ENCODE measurements at places on chromosomes 5 and 9.

GRCh38 chr5:95962785-95963184 is 1.1 kb upstream of the ELL2 start:
- no peak for DNase-seq

GRCh38 chr5:172106511-172107356 is 81.3 kb downstream of the STK10 start:
- peak; percentile 58 for DNase-seq

DNA sequence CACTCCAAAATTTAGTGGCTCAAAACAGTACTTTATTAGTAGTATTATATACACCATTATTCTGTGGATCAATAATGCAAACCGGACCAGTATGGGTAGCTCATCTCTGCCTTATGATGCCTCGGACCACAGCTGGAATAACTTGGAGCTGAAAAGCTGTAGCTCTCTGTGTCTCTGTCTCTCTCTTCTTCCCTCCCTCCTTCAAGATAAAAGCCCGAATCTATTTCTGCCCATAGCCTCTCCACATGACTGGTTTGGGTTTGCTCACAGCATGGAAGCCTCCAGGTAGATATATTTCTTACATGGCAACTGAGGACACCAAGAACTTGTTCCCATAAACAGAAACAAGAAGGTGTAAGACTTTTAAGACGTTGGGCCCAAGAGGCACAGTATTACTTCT is 147.5 kb upstream of the TBCA start:
- no peak for DNase-seq

DNA sequence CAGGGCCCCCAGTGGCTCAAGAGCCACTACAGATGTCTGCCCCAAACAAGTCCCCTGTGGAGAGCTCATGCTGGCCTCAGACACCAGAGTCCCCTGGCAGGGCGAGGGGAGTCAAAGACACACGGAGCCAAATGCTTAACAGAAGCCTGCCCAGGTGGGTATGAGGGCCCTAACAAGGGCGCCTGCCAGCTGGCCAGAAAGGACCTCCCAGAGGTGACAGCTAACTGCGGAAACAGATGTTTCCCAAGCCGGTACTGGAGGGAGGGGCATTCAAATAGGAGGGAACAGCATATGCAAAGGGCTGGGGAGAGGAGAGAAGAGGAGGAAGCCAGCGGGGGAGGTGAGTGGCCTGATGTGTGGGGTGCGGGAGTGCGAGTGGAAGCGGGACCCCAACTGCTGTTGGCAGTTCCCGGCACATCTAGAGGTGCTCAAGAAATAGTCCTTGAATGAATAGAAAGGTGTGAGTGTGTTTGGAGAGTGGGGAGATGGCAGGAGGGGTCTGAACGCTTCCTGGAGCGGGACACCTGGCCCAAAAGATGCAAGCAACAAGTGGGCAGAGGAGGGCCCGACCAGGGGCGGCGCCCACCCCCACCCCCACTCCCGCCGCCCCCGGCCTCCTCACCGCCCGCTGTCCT is 824 bp downstream of the MXD3 start:
- no peak for DNase-seq

DNA sequence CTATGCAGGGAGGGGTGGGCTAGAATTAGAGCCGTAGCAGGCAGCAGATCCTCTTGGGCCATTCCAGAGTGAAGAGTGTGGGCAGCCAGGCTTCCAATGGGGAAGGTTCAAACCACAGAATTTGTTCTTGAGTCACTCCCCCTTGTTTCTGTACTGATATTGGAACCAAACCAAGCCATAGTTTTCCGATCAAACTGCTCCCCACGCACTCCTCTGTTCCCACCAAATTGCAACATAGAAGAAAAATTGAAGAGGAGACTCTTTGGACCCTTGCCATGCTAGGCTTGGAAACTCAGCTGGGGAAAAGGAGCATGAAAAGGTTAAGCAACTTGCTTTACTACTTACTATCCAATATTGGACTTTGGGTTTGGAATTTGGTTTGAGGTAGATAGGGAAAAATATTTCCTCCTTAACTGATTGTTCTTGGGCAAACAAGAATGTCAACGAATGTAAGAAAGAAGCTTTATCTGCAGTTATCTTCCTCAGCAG is 165.8 kb upstream of the NR3C1 start:
- DNase-seq: no peak

GRCh38 chr5:18048449-18048848 is 414.2 kb downstream of the TAF11L14 start:
- DNase-seq: no peak

DNA sequence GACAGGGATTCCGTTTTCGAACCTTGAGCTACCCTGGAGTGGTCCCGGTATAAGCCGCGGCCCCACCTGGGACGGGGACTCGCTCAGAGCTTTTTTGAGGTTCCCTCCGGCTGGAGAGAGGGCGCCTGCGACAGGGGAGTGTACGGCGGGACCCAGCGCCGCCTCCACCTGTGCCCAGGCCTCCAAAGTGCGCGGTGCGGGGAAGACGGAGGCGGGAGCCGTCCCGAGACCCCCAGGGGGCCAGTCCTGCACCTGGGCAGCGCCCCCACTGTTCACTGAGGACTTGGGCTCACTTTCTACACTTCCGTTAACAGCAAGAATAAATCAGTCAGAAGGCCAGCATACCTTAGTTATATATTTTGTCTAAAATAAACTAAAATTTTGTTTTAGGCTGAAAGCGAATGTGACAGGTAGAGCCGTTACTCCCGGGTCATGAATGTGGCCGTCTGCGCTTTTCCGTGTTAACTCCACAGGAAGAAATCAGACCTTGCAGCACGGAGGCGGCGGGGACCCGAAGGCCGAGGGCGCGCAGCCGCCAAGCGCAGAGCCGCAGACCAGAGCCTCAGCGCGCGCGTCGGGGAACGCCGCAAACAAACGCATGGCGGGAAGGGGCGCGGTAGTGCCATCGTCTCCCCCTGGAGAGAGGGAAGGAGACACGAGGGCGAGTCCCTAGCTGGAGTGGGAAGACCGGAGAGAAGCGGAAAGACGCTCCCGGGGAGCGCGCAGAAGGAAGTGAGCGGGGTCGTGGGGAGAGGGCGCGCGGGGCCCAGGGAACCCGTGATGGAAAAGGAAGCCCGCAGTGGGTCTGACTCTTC is 14.1 kb downstream of the TRIM7 start:
- no peak for DNase-seq

GRCh38 chr5:59328709-59329296 is 564.7 kb downstream of the PDE4D start:
- no peak for DNase-seq

DNA sequence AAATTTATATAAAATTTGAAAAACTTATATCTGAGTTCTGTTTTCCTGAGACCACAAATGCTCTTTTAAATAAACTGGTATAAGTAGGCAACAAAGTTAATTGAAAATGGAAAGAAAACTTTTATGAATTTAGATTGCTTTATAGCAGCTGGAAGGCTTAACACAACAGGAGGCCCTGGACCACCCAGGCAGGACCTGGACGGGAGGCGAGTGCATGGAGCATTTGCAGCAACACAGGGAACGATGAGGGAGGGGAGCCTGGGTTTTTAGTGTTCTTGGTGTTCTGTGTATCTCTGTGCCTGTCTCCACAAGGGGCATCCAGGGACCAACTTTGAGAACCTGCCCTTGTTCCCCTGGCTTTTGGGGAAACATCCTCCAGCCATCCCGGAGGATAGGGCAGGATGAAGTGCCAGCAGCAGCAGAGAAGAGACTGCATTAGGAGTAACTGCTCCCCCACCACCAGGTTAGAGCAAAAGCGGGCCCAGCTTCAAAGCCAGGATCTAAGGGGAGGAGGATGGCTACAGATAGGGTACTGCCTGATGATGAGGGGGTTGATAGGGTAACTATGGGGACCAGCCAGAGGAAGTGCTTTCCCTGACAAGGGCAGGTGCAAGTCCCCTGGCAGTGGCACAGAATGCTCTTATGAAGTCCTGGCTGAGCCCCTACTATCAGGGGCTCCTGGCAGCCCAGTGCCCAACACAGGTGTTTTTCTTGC is 6.7 kb upstream of the SPATA31E1 start:
- no peak for DNase-seq

DNA sequence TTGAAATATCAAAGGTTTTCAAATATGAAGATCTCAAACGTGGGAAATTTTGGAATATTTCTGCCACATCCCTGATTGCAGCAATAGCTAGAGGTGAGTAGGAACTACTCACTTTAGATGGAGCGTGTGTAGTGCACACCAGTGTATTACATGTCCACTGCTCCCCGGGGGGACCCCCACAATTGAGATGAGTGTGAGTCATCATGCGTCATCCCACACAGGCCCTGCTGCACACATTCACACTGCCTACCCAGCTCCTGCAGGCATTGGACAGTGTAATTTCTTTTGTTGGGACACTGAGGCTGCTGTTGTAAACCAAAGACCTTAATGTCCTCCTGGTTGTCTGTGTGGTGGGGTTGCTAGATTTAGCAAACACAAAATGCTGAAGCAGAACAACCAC is 280.0 kb downstream of the GAS1 start:
- DNase-seq: no peak

- no peak for DNase-seq
Observed at GRCh38 chr5:40484495-40484894, 195.2 kb upstream of the PTGER4 start.

- DNase-seq: no peak
Observed at GRCh38 chr9:40925149-40925548, 203.3 kb downstream of the FOXD4L6 start.

- DNase-seq: no peak
Observed at GRCh38 chr5:37842048-37842447, 2.2 kb upstream of the GDNF start.

GRCh38 chr5:76714751-76715485 is 1.0 kb upstream of the F2R start:
- no peak for DNase-seq

GRCh38 chr5:115419846-115420585 is 123.6 kb upstream of the CCDC112 start:
- DNase-seq: no peak

- peak; percentile 42 for DNase-seq
Observed at GRCh38 chr5:90434116-90434714, 24.7 kb upstream of the CETN3 start.

DNA sequence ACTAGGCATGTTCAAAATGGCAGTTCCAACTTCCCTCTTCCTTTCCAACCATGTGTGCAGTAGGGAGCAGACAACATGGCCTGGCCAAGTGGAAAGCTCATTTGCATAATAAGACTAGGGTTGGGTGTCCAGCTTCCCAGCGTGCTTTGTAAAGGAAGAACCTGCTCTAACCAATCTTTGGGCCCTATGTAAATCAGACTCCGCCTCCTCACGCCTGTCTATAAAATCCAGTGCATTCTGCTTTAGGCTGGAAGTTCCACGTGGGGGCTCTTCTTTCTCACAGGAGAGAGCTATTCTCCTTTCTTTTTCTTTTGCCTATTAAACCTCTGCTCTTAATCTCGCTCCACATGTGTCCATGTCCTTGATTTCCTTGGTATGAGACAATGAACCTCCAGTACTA is 83.4 kb downstream of the GCNT1 start:
- DNase-seq: no peak

DNA sequence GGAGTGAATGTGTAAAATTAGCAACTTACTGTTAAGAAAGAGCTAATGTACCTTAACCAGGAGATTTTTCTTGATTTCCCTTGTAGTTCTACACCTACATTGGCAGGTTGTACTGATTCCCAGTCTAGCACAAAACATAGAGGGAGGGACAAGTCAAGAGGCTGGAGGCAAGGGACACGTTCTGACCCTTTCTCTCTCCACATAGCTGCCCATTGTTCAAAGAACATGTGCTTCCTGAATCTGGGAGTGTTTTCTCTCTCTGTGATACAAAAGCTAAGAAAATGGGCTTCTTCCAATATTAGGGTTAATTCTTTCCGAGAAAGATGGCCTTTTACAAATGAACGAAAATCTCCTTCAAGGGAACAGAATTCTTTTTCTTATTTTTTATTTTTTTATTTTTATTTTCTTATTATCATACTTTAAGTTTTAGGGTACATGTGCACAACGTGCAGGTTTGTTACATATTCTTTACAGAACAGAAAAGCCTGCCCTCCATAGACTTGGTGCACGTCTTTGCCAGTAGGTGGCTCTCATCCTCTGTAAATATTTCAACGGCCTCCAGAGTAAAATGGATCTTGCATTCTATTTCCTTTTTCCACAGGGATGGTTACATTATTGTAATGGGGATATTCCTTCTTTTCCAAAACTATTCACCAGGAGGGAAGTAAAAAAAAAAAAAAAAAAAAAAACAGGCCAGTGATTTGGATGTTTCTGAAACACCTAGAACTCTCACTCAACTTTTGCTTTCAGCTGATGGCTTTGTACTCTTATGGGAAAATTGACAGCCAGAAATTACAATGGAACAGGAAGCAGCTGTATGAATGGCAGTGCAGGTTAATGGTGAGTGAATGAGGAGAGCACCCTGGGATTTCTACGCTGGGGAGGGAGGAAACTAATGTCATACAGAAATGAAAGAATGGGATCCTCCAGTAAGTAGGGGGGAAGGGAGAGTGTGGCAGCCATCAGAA is 13.1 kb upstream of the IFNA5 start:
- DNase-seq: peak; percentile 8

- no peak for DNase-seq
Observed at GRCh38 chr9:21070906-21071305, 6.8 kb downstream of the IFNB1 start.

- DNase-seq: no peak
Observed at GRCh38 chr9:128166169-128166568, 6.1 kb downstream of the BBLN start.

GRCh38 chr5:157269165-157269671 is 3.3 kb downstream of the CYFIP2 start:
- DNase-seq: no peak

DNA sequence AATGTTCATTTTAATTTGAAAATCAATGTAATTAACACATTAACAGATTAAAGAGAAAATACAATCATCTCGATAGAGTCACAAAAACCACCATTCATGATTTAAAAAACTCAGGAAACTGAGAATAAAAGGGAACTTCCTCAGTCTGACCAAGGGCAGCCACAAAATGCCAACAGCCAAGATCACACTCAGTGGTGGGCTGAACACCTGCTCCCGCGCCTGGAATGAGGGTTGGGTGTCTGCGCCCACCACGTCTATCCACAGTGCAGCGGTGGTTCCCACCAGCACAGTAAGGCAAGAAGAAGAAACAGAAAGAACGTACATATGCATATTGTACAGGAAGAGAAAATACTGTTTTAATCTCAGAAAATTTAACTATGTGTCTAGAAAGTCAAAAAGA is 11.7 kb upstream of the NSMF start:
- DNase-seq: no peak

- no peak for DNase-seq
Observed at GRCh38 chr5:31496301-31496700, 35.6 kb downstream of the DROSHA start.

DNA sequence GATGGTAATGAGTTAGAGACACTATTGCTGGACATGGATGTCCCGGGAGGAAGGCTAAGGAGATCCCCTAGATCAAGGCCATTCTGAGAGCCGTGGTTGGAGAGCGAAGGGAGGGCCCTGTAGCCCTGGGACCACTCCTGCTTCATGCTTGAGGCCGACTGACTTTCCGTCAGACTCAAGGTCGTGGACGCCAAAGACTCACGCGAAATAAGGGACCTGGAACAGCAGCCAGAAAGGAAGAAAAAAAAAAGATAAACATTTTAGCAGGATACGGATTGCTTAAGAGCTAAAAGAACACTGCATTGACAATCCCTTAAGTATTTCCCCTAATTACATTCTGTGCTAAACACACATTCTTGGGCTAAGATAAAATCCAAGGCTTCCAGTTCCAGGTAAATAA is 181.2 kb downstream of the GLIS3 start:
- DNase-seq: no peak

- DNase-seq: no peak
Observed at GRCh38 chr5:151432210-151432609, 15.2 kb upstream of the SLC36A1 start.

All from hippocampal formation (tissue), 2 donors.